ENCODE measurements at places on chromosomes 4 and X.

GRCh38 chrX:50067435-50068284 is 133.1 kb downstream of the AKAP4 start:
- DNase-seq, result no peak

- DNase-seq, result no peak
Observed at GRCh38 chrX:71458866-71459265, 74.0 kb upstream of the OGT start.

GRCh38 chrX:105331244-105331643 is 110.8 kb upstream of the TEX13A start:
- no peak for DNase-seq

GRCh38 chr4:1069394-1069793 is 44.0 kb downstream of the RNF212 start:
- no peak for DNase-seq

DNA sequence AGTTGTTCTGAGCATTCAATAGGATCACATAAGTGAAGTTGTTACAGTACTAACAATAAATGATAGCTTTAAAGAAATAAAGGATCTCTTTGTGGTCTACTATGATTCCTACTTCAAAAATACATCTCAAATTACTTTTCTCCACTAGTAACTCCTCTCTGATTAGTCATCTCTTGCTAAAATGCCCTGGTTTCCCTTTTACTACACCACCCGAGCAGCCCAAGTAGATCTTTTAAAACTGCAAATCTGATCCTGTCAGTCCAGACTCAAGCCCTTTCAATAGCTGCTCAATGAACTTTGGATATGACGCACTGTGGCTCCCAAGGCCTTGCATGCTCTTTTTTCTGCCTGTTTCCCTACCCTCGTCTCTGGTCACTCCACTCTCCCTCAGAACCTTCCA is 97.5 kb downstream of the MAOA start:
- no peak for DNase-seq

- peak; percentile 46 for DNase-seq
Observed at GRCh38 chrX:9312922-9313867, 151.7 kb upstream of the TBL1X start.

GRCh38 chr4:125750828-125751466 is 436.2 kb downstream of the FAT4 start:
- DNase-seq, result no peak

DNA sequence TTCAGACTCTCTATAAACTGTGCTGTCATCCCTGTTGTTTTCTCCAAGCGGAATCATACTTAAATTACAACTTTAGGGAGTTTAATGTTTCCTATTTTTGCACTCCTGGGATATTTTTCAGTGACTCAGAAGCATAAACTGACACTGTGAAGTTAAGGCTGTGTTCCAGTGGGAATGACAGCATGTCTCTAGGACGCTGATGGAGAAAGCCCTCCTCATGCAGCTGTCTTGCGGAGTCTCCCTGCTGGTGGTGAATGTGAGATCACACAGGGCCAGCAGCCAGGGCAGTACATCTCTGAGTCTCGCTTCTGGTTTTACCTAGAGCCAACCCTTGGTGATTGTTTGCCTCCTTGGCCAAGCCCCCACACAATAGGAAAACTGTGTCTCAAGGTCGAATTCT is 53.3 kb downstream of the NFKB1 start:
- DNase-seq, result no peak

- DNase-seq, result no peak
Observed at GRCh38 chr4:27685091-27685490, 824.5 kb downstream of the STIM2 start.

DNA sequence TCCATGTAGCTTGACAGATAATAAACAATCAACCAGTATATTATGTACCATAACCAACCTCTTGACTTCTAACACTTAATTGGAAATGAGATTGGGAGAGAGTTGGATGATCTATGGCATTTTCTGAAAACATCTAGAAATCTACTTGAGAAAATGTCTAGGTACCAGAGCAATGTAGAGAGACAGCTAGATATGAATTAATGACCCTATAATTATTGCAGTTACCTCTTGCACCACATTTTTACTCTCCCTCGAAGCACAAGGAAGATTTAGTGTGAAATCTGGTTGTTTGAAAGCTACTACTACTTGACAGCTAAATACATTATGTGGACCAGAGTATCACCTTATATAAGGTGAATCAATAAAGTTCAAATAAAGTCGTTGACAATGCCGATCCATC is 1534.4 kb upstream of the IGFBP7 start:
- no peak for DNase-seq

DNA sequence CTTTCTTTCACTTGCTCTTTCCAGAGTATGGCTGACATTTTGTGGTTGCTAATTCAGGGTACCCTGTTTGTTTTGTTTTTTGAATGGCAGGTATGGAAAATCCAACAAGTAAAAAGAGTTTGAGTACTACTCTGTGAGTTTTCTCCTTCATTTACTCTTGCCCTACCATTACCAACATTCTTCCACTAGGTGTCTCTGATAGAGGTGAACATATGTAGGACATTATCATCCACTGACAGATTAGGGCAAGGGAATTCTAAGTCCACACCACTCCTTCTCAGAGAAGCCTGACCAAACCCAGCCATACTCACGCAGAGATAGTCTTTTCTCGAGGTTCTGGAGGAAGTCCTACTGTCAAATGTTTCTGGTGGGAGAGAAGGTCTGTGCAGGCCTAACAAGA is 36.7 kb upstream of the HDAC8 start:
- no peak for DNase-seq

DNA sequence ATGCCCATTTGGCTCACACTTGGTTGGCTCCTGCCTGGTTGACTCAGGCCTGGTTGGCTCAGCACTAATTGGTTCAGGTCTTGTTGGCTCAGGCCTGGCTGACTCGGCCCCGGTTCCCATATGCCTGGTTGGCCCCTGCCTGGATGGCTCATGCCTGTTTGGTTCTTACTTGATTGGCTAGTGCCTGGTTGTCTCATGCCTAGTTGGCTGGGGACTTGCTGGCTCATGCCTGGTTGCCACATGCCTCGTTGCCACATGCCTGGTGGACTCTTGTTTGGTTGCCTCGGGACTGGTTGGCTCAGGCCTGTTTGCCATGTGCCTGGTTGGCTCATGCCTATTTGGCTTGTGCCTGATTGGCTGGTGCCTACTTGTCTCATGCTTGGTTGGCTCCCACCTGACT is 103.7 kb downstream of the APOOL start:
- DNase-seq, result no peak

- no peak for DNase-seq
Observed at GRCh38 chr4:5826437-5827107, 66.3 kb downstream of the CRMP1 start.

DNA sequence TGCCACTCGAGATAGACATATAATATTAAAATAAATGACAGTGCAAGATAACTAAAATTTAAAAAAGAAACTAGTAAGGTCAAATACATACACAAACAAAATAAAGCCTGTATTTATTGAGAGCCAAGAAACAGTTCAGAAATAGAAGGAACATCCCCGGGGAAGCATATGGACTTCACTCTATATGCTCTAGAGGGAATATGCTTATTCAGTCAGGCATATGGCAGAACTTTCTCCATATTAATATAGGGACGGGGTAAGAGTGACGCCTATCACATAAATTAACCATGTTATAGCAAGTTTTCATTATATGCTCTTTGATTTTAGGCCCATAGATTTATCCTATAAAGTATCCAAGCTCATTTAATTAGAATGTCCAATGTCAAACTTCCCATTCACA is 56.7 kb upstream of the EFHC2 start:
- no peak for DNase-seq

- DNase-seq, result no peak
Observed at GRCh38 chrX:46407753-46408130, 137.5 kb downstream of the ZNF674 start.

GRCh38 chrX:42821803-42822443 is 44.0 kb upstream of the PPP1R2C start:
- DNase-seq, result no peak

- DNase-seq, result no peak
Observed at GRCh38 chrX:48702032-48702431, 5.5 kb downstream of the SUV39H1 start.

DNA sequence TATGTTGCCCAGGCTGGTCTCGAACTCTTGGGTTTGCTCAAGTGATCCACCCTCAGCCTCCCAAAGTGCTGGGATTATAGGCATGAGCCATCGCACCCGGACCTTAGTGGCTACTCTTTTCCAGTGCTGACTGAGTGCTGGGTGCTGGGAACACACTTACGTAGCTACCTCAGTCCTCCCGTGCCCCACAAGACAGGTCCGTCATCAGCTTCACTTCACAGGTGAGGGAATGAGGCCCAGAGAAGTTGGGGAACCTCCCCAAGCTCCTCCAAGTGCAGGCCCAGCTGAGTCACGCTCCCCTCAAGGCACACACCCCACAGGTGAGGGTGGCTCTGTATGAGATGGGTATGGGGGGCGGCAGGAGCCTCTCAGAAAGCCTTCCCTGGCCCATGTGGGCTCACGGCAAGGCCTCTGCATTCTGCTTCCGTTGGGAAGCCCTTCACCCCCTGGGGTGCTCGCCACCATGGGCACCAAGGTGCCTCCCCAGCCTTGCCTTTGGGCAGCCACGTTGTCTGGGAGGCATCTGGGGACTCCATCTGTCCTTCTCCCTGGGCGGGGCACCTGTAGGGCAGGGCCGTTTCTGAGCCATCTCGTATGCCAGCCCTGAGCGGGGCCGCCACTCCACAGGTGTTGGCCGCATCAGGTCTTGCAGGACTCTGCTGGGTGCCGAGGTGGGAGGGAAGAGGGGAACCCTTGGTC is 28.4 kb downstream of the NSG1 start:
- no peak for DNase-seq

- no peak for DNase-seq
Observed at GRCh38 chrX:7294483-7294882, 146.5 kb upstream of the PUDP start.

DNA sequence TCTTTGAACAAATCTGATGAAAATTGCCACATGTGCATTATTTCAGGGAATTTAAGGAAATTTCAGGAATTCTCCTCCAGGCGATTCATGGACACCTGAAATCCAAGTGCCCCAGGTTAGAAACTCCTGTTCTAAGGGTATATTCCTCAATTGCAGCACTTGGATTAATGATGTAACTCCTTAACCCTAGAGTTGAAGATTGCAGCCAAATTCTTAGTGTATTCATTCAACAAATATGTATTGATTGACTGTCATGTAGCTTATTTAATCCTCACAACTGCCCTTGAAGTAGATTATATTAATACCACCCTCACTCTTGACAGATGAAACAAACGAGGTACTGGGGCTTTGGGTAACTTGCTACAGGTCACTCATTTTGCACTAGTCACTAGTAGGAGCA is 11.3 kb downstream of the CETN2 start:
- DNase-seq, result no peak

DNA sequence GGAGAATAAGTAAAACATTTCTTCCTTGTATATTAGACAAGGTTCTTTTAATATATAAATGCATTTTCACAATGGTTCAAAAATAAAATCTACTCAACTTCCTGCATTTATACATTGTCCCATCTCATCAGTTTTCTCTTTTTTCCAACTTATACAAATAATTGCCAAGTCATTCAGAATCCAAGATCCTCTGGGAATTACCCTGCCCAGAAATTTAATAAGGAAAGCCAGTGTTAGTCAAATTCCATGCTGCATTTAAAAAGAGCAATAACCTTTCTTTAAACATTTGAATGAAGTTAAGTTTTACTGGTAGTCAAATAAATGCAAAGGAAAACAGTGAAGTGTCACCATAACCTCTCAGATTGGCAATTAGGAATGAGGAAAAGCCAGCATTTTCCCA is 357.9 kb downstream of the PPP3CA start:
- DNase-seq, result no peak

- no peak for DNase-seq
Observed at GRCh38 chr4:121863799-121864198, 6.5 kb downstream of the BBS7 start.

DNA sequence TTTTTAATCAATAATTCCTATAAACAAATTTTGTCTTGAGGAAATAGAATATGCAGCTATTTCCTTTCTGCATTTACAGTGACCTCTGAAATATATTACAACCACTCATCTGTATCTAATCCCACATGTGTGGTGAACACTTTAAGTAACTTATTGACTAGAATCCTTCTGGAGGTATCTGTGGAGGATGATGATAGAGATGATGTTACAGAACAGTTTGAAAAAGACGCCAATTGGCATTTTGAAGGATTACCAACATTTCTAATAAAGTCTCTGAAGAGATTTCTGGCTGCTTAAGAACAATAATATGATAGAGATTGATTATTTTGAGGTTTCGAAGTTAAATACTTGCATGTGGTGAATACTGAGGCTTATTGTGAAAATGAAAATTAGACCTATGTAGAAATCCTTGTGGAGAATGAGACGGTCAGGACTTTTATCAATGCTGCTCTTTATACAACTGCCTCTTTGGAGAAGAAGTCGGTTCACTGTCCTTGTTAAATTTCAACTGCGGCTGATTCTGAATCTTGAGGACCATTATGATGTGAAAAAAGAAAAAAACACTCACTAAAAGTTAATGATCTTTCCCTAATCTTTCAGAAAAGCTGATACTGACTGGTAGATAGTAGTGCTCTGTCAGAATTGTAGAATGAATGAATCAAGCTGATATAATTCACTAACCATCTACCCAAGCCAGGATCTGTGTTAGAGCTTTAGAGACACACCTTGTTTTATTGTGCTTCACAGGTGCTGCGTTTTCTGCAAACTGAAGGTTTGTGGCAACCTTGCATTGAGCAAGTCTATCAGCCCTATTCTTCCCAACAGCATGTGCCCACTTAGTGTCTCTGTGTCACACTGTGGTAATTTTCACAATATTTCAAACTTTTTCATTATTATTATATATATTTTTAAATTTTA is 204.7 kb downstream of the SPRY1 start:
- no peak for DNase-seq

DNA sequence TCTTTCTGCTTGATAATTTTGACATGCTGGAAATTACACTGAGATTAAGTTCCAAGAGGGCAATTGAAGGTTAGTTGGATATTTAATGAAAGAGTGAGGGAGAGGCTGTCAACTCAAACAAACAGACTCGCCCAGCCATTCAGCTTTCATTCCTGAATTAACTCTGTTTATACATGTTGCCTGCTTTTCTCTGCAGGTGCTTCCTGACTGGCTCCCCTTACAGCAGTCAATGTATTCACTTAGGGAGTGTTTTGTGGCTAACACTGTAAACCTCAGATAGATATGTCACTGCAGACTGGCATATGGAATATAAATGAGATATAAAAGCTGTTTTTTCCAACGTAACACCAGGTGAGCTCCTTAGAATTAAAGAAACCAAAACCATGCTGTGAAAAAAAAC is 28.7 kb downstream of the TMPRSS11A start:
- no peak for DNase-seq

GRCh38 chr4:26840786-26841185 is 19.9 kb upstream of the STIM2 start:
- DNase-seq, result no peak

DNA sequence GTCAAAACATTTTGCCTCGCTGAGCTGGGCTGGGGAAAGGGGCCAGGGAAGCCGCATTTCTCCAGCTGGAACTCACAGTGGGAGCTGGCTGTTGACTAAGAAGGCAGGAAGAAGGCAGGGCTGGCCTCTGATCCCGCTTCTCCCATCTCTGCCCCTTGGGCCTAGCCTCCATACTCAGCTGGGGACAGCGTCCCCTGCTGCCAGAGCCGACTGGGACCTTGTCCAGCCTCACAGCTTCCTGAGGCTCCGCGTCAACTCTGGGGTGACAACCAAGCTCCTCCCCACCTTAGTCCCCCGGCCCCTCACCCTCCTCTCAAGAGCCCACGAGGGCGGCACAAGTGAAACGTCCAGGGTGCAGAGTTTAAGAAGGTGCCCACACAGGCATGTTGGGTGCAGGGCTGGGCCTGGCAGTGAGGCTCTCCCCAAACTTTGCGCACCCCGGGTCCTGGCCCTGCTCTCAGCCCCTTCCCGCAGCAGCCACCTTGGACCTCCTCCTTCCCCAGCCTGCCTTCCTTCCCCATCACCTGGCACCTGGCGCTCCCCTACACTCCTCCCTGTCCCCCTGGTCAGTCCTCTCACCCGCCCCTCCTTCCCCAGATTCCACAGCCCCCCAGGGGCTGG is 100.8 kb downstream of the PSAPL1 start:
- DNase-seq, result no peak
